ENCODE measurements at places on chromosomes 2 and 18.

GRCh38 chr2:203603456-203604389, 68.6 kb upstream of the RAPH1 start:
- DNase-seq, result no peak

GRCh38 chr2:14635391-14635871, 2.9 kb downstream of the LRATD1 start:
- peak; percentile 88 for DNase-seq

GRCh38 chr2:106117882-106118684, 76.0 kb downstream of the UXS1 start:
- no peak for DNase-seq

- DNase-seq, result no peak
Observed at GRCh38 chr2:232683368-232683767, 13.8 kb upstream of the GIGYF2 start.

- DNase-seq, result no peak
Observed at GRCh38 chr18:63168287-63168686, 151.3 kb downstream of the BCL2 start.
